ENCODE measurements at places on chromosomes 2 and 18.

GRCh38 chr2:37550190-37550589 is 121.3 kb downstream of the CDC42EP3 start:
- DNase-seq: no peak

DNA sequence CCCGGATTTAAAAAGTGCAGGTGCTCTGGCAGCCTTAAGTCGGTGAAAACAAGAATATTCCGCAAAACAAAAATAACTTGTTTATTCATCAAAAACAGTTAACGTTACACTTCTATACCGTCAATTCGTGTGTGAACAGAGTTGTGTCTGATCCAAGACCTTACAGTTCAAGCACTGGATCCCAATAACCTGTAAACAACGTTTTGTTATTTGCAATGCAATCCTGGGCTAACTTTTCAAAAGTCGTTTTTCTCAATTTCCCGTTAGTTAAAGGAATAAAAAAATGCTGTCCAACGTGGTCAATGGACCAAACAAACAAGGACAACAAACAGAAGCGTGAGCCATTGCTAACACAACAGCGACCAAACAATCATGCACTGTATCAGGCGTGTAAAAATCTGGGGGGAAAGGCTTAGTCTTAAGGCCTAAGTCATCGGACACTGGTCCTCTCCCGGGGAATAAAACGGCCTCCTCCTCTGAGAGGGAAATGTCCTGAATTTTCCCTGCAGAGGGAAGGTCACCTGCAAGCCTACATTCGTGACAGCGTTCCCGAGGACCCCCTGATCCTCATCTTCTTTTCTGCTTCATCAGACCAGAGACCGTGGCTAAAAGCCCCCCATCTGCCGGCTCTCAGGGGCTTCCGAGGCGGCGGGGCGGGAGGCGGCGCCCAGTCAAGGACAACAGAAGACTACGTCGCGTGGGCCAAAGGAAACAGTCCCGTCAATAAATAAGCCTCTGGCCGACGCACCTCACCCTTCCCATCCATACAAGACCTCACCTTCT is 490 bp downstream of the NDUFS1 start:
- no peak for DNase-seq

- DNase-seq: no peak
Measured at GRCh38 chr2:168255103-168255502, 7.7 kb upstream of the STK39 start.

GRCh38 chr18:56672981-56673380 is 21.8 kb downstream of the WDR7 start:
- no peak for DNase-seq

GRCh38 chr18:79405781-79406575 is 10.2 kb downstream of the NFATC1 start:
- peak; percentile 80 for DNase-seq

DNA sequence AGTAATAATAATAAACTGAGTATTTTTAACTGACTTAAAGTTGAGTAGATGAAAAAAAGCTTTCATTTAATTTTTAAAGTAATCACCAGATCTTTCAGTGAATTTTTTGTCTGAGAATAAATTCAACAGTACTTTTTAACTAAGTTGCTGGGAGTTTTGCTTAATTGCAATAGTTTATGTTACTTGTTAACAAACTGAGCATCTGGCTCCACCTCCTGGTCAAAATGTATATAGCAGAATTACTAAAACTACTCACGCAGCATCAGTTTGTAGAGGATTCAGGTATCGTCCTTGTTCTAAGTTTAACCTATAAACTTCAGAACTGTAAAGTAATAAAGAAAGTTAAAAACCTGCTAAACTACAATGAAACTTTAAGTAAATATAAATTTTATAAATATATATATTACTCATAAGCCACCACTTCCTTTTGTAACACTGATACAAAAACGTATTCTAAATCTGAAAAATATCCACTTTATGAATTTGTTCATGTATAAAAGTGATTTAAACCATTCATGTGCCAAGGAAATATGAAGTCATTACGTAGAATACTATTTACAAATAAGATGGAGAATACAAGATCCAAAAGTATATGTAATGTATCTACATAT is 21.3 kb downstream of the NOL10 start:
- peak; percentile 15 for DNase-seq

DNA sequence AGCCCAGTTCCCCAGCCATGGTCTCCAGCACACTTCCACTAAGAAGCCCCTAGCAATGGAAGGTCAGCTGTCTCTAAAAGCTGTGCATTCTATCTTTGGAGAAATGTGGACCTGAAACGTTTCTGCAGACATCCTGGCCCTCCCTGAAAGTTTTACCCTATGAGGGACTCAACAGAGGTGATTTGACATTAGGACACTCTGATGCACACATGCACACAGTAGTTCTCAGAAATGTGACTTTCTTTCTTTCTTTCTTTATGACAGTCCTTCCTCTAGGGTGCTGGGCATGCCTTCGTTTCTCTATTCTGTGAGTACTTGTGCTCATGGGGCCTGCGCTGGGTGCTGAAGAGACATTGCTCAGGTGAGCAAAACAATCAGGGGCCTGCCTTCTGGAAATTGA is 857.3 kb downstream of the RNF144A start:
- no peak for DNase-seq

DNA sequence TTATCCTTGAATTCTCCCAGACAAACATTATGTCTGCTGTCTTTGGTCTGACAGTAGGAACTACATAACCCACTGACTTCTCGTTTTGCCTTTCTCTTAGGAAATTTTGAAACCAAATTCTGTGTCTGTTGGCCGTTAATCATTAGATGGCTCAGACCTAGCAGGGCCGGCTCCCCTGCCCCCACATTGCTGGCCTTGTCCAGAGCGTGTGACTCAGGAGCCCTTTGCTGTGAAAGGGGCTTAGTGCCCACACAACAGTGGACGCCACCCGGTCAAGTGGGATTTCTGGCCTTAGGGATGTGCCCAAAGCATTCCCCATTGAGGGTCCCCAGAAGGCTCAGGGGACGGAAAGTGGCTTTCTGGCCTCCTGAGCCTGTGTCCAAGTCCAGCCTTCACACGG is 137.5 kb downstream of the CTIF start:
- DNase-seq: no peak

DNA sequence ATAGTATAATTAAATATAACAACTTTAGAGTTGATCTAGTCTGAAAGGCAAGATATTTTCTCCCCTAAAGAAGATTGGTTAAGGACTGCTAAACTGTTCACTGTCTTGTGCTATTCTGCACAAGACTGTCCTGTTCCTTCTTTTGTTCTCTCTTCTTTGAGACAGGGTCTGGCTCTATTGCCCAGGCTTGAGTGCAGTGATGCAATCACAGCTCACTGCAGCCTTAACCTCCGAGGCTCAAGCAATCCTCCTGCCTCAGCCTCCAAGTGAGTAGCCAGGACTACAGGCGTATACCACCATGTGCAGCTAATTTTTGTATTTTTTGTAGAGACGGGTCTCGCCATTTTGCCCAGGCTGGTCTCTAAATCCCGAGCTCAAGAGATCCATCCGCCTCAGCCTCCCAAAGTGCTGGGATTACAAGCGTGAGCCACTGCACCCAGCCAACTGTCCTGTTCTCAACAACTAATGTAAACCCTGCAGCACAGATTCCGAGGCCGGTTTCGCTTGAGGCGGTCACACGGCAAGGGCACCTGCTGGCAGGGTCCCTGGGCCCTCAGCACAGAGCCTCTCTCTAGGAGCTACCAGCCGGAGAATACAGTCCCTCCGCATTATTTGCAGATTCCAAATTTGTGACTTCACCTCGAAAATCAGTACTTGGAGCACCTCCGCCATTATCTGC is 16.4 kb downstream of the PXDN start:
- DNase-seq: no peak

DNA sequence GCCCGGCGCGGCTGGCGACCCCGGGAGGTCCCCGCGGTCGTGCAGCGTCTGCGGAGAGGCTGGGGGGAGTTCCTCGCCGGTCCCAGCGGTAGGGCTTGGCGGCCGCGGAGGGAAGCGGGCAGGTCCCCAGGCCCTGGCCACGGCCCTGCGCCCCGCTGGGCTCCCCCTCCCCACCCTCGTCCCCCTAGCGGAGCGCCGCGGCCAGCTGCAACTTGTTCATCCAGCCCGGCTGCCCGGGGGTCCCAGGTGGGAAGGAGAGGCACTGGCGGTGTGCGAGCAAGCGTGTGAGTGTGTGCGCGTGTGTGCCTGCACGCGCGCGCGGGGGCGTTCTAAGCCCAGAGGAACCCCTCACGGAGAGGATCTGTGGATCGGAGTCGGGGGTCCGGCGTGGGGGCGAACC is 1.3 kb downstream of the PTPRM start:
- no peak for DNase-seq

DNA sequence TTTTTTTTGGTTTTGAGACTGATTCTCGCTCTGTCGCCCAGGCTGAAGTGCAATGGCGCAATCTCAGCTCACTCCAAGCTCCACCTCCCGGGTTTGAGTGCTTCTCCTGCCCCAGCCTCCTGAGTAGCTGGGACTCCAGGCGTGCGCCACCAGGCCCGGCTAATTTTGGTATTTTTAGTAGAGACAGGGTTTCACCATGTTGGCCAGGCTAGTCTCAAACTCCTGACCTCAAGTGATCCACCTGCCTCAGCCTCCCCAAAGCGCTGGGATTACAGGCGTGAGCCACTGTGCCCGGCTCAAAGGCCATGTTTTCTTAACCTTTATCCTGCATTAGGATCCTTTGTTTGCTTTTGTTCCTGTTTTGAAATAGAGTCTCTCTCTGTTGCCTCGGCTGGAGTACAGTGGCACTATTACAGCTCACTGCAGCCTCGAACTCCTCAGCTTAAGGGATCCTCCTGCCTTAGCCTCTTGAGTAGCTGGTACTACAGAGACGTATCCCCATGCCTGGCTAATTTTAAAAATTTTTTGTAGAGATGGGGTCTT is 41.0 kb downstream of the NPC1 start:
- no peak for DNase-seq

DNA sequence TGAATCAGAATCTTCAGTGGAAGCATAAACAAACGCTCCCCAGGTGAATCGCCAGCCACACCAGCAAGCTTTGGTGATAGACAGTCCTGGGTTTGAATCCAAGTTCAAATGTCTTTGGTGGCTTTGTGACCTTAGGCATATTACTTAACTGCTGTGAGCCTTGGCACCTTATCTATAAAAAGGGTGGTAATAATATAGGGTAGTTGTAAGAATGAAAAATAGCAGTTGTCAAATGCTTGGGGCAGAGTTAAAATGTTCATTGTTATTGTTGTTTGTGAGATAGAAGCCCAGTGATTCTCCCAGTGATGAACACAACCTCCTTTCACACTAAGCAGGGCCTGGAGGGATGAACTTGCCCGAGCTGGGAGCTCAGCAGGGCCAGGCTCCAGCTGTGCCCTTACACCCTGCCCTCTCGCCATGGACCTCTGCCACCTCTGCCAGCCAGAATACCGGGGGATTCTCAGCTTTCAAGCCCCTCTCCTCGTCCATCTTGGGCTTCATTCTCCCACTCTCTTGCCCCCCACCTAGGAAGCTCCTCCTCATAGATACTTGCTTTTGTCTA is 6.1 kb upstream of the TMBIM1 start:
- no peak for DNase-seq

- DNase-seq: no peak
Measured at GRCh38 chr18:892316-892715, 12.4 kb upstream of the ADCYAP1 start.

GRCh38 chr2:54122939-54123338 is 7.5 kb downstream of the ACYP2 start:
- DNase-seq: no peak

- no peak for DNase-seq
Measured at GRCh38 chr18:32308493-32309120, 118.8 kb downstream of the MEP1B start.

GRCh38 chr2:76599732-76600368 is 889.1 kb upstream of the GCFC2 start:
- no peak for DNase-seq

- DNase-seq: no peak
Measured at GRCh38 chr2:189515264-189515663, 65.3 kb downstream of the SLC40A1 start.

DNA sequence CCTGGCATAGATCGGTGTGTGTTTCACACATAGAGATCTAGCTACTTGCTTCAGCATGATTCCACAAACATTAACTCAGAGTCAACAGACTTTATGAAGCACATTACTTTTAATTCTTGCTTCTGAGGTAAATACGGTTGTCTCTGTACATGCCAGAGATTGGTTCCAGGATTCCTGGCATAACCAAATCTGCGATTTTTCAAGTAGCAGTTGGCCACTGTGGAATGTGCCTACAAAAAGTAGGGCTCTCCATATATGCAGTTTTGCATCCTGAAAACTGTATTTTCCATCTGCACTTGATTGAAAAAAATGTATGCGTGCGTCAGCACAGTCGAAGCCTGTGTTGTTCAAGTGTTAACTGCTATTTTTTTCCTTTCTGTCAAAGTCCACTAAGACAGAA is 85.0 kb downstream of the ZAP70 start:
- DNase-seq: no peak
